GM23338 (cell line): ENCODE measurements at places on chromosomes 16 and 17.

DNA sequence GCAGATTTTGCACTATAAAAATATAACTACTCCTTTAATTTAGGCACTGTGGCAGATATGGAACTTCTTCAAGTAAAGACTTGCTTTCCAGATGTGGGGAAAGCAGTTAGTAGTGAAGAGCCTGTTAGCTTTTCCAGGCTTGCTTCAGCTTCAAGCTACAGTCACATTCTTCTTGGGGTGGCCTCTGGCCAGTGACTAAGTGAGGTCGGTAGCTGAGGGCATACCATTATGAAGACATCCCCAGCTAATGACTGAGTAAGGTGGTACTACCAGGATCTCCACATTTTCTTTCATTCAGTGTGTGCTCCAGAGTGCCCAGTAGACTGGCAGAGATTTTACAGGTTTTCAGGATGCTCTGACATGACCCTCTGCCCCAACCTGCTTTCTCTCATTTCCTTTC, 167.1 kb upstream of the KIF2B start:
- DNase-seq = no peak

- no peak for DNase-seq
Measured at GRCh38 chr16:47991491-47991890, 164.3 kb downstream of the ABCC12 start.

GRCh38 chr16:74896389-74897370, 88.2 kb downstream of the WDR59 start:
- DNase-seq = no peak

- DNase-seq = no peak
Measured at GRCh38 chr17:43640491-43641252, 21.1 kb downstream of the MEOX1 start.

DNA sequence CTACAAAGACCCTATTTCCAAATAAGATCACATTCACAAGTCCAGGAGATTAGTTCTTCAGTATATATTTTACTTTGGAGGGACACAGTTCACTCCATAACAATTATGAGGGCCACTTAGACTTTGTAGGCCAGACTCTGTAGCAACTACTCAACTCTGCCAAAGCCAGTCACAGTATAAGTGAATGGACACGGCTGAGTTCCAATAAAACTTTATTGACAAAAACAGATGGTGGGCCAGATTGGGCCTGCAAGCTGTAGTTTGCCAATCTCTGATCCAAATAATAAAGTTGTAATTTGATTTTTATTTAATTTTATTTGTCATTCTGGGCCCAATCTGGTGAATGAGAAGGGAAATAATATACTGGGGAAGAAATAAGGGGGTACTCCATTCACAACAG, 101.1 kb downstream of the ZNF18 start:
- no peak for DNase-seq

DNA sequence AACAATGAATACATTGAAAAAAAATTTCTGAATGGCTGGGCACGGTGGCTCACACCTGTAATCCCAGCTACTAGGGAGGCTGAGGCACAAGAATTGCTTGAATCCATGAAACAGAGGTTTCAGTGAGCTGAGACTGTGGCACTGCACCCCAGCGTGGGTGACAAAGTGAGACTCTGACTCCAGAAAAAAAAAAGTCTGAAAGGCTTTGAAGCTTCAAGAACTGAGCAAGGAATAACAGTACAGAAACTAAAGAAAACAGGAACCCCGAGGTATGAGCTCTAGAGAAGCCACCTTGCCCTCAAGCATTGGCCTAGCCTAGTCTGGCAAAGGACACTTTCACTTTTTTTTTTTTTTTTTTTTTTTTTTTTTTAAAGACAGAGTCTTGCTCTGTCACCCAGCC, 45.0 kb downstream of the TEX2 start:
- no peak for DNase-seq

DNA sequence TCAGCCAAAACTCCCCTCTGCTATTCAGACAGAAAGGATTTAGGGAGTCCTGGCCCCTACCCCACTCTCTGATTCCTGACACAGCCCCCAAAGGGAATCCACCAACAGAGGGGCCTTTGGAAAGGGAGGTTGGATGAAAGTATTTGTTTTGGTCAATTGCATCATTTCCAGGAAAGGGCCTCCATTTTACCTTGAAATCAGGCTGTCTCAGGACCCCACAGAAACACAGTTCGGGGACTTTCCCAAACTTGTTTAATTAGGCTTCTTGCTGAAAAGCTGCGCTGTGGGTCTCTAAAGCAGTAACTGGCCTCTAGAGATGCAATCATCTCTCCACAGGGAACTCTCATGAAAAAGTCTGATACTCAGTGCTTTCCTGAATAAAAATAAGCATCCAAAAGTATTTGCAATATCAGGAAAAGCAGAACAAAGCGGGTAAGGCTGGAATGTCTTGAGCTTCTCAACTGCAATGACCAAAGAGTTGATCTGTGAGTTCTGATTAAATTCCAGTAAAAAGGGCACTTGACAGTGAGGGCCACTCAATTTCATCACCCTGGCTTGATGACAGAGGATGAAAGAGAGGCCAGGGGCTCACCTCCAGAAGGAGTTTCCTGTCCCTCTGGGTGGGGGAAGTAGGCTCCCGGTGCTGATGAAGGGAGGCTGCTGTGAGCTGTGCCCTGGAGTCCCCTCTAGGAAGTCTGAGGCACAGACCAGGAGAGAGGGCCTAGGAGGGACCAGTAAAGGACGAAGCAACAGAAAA, 36.3 kb downstream of the LYRM9 start:
- peak; percentile 16 for DNase-seq
